Activated CD4-positive, alpha-beta T cell treated with anti-CD3 and anti-CD28 coated beads, Interleukin-2, Interleukin-4, amounts not matched to agents 100 ng/mL and 50 ng/mL, durations not matched to agents 16 hours and 8 hours (primary cell): ENCODE measurements at places on chromosomes 7 and 10.

DNA sequence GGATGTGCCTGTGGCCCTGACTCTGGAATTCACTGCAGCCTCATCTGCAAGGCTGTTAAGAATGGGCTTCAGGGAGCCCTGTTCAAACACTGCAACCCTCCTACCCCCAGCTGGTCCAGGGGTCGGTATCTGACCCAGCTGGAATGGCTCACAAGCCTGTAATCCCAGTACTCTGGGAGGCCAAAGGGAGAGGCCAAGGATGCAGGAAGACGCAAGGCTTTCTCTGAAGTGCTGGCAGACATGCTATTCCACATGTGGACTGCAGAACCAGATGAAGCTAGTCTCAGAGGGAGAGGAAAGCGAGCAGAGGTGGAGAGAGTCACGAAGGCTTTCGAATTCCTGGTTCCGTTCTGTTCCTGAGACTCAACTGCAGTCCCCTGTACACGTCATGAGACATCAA is 45.0 kb downstream of the ESYT2 start:
- no peak for DNase-seq

DNA sequence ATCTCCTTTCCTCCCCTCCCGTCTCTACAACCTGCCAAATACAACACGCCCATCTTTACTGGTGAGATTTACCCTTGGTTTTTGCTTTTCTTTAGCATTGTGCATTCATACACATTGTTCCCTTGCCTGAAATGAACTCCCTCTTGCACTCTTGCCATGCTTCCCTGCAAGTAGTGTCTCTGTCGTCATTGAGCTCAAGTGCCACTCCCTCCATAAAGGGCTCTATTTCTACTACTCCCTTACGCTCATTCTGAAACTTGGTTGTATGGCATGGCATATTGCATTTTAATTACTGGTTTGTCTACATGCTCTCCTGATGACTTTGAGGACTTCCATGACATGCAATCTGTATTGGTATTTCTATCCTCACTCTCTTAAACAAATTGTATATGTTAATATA is 242.7 kb downstream of the THSD7A start:
- DNase-seq, result no peak

DNA sequence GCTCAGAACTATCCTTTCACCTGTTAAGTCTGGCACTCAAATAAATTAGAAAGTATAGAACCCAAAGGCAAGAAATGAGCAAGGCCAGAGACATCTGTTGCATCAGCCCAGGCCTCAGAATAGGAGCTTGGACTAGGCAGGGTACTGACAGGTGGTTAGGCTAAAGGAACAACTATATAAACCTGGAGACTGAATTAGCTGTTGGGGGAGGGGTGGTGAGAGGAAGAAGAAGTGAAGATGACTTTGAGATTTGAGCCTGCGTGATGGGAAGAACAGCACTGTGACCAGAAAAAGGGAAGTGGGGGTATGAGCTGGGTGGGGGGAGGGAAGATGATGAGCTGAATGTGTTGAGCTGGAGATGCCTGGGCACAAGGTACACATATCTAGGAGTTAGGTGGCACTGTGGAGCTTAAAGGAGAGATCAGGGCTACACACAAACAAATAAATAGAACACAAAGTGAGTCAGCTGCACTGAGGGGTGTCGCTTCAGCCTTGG is 244.7 kb downstream of the PTEN start:
- DNase-seq, result no peak

GRCh38 chr7:55181762-55182161 is 162.9 kb downstream of the EGFR start:
- no peak for DNase-seq

DNA sequence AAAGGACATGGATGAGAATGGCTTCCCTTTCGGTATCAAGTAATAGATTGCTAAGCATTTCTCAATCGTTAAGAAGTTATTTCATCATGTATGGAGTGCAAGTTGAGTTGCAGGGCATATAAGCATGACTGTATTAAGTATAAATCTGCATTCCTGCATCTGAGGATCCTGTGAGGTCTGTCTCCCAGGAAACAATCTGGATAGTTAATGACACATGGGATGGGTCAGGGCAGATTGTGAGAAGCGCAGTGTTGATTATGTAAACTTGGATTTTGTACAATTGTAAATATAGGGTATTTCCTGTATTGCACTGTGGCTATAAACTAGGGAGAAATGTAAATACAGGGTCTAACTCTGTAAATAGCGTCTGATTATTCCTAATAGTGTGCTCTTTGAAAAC is 102.6 kb downstream of the PLXDC2 start:
- no peak for DNase-seq

GRCh38 chr7:129072479-129073011 is 17.6 kb upstream of the TNPO3 start:
- DNase-seq, result no peak

DNA sequence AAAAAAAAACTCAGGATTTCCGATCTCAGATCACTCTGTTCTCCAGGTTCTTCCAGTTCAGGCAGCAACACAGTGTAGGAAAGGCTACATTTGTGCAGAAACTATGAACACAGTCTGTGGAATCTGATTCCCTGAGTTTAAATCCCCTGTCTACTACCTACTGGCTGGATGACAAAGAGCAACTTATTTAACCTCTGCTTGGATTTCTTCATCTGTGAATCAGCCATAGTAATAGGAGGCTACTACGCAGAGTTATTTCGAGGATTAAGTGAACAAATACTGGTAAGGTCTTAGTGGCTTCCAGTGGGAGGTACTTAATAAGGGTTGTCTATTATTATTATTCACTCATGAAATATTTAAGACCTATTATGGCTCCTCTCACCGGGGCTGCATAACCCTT is 44.3 kb upstream of the PDCD4 start:
- DNase-seq, result no peak

- no peak for DNase-seq
These were observed 54.4 kb downstream of the MCMBP start for GRCh38 chr10:119817991-119818888.

DNA sequence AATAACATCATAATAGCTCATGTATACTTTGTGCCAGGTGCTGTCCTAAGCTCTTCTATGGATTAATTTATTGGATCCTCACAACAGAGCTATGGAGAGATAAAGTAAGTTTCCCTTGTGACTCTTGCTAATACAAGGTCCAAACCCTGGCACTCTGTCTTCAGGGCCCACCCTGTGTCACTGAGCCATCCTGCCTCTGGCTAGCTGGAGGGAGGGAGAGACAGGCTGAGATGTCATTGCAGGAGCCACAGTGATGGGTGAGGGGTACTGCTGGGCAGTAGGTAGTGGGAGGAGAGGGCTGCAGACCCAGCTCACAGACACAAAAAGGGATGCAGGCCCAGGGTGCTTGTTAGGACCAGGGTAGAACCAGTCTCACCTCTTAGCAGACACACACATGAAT is 16.9 kb downstream of the GCK start:
- DNase-seq, result no peak

DNA sequence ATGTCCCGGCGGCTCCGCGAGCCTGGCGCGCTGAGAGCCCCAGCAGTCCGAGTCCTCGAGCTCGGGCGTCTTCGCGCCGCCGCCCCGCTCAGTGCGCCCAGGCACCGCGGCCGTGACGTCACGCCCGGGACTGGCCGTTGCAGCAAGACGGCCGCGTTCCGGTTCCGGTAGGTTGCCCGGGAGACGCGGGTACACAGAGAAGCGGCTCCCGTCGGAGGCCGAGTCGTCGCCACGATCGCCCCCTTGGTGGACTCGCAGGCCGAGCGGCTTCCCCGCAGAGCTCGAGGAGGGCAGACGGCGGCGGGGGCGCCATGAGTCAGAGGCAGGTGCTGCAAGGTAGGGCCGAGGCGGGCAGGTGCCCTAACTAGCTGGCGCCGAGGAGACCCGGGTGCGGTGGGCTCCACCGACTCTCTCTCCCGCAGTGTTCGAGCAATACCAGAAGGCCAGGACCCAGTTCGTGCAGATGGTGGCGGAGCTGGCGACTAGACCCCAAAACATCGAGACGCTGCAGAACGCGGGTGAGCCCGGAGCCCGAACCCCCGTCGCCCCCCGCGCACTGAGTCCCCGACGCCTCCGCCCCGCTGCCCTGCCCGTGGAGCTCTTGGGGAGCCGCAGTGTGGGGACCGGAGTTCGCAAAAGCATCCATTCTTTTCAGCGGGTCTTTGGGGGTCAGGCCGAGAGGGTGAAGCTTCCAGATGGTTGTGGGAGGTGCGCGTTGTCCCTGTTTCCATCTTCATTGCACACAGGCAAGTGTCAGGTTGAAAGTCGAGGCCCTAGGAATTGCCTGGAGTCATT is at the start of gene SPAG6:
Gene SPAG6 (plus strand): TSS at position 196 of the 795 bp plus-strand sequence. CDS start 116 bp downstream, at position 312.
- peak; percentile 49 for DNase-seq

DNA sequence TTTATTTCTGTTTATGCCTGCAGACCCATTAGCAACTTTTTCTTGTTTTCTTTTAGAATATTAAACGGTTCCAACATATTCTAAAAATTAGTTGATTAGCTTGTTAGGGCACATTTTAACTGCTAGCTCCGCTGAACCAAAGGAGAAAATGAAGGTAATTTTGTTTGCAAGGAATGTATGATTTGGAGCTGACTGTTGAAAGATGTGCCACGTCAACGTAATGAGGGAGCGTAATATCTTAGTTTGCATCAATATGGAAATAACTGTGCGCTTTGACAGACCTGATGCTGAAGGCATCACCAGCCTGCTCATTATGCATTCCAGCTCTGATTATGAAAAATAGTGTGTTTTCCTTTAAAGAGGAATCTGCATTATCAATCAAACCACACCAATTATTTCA is 102.0 kb upstream of the CTBP2 start:
- no peak for DNase-seq

DNA sequence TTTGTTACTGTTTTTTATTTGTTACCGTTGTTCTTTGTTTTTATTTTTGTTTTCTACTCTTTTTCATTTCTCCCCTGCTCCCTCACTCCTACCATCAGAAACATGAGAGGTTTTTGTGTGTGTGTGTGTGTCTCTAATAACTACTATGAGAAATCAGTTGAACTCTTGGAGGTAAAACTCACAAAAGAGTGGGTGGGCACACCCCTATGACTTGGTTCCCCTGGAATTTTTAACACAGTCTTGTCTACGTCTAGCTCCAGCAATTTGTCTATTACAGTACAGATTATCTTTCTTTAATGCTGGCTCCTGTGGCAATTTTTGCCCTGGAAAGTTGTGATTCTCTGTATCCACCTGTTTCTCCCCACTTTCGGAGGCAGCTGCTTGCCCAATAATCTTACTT is 56.2 kb downstream of the AOAH start:
- no peak for DNase-seq

- no peak for DNase-seq
These were observed 36.9 kb upstream of the GSDME start for GRCh38 chr7:24793982-24794648.

GRCh38 chr10:34297541-34298345 is 517.4 kb downstream of the PARD3 start:
- no peak for DNase-seq

DNA sequence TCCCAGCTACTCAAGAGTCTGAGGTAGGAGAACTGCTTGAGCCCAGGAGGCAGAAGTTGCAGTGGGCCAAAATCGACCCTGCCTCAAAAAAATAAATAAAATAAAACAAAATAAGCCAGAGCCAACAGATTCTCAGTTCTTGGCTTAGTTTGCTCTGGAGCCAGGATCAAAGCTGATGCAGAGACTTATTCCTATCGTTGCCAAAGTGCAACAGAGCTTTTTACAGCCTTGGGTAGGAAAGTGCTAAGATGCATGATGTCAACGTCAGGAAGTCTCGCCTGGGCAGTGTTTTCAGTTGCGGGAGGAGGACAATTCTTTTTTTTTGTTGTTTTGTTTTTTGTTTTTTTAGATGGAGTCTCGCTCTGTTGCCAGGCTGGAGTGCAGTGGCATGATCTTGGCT is 43.8 kb upstream of the CYTH3 start:
- DNase-seq, result no peak

DNA sequence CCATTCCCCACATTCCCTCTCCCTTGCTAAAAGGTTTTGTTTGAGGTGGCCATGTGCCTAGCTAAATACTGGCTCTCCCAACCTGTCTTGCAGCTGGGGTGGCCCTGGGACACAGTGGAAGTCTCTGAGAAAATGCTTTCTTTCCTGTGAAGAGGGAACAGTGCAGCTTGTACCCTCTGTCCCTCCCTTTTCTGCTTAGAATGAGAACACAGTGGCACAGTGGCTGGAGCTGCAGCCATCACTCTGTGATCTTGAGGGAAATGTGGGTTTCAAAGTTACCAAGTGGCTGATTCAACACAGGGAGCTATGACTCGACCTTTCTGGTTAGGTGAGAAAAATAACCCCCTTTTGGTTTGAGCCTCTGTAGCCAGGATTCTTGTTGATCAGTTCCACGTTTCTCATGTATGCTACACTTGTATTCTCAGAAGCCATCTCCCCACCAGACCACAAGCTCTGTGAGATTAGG is 62.7 kb upstream of the CARD11 start:
- peak; percentile 93 for DNase-seq

DNA sequence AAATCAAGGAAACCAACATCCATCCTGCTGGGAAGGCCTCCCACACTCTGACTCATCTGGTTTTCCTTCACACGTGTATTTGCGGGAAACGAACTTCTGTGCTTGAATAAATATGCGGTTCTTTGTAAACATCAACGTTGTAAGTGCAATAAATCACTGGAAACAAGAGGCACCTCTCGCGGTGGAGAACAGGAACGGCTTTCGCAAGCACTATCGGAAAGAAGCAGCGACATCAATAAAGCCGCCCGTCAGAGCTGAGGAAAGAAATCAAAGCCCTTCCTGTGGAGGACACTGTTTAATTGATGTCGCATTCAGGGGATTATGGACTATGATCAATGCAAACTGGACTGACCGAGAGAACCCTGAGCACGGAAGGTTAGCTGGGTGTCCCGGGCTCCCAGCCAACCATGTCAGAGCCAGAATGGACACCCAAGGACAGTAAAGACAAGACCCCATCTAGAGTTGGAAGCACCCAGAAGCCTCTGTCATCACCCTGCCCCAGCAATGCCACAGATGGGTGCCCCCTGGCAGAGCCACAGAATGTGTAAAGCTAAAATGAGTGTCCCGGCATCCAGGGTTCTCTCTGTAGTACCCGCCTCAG is 37.6 kb downstream of the OAT start:
- no peak for DNase-seq

DNA sequence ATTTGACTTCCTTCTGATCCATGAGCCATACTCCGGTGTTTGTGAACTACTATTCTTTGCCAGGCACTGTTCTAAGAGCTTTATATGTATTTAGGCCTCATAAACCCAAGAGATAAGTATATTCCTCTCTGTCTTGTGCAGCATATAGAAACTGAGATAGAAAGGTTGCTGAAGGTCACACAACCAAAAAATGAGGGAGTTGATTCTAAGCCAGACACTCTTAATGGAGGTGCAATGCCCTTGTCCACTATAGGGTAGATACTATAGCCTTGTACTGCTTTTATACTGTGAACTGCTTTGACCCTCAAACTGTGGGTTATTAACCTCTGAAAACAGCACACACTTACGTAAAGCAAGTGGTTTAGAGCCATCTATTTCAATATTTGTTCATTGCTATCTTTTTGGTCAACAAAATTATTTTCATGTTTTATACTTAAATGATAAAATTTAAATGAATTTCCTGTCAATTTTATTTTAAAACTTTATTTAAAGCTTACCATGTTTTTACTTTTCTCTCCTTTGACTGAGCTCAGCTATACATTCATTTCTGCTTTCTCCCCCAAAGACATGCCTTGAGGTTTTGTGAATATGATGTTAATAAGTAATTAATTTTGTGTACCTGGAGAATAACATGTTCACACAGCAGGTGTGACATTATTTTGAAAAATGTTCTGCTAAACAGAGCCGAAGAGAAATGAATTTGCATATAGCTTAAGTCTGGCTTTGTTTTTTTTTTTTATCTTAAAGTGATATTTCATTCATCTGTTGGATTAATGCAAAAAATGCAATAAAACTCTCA is 687.3 kb downstream of the DNAJB9 start:
- DNase-seq, result no peak

GRCh38 chr7:2959828-2960599 is 83.7 kb downstream of the CARD11 start:
- no peak for DNase-seq
